ENCODE measurements at places on chromosomes 12 and 14.

- no peak for DNase-seq
Observed at GRCh38 chr14:55245657-55246268, 25.5 kb upstream of the FBXO34 start.

- no peak for DNase-seq
Observed at GRCh38 chr12:28611115-28611435, 420.8 kb downstream of the CCDC91 start.

DNA sequence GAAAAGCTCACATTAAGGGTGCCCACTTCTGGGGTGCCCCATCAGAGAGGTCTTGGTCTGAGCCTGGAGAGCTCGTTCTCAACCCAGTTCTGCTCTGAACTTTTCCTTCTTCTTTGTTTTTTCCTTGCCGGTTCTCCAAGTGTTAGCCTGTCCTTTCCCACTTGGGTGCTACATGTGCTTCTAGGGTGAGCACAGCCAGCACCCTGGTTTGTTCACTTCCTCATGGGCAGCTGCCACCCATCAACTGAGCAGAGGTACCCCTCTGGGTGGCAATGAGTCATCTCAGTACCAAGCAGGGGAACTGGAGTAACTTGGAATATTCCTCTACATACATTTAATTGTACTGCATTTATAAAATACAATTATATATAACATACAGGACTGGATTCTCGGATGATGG is 3.9 kb upstream of the SYNE3 start:
- peak; percentile 29 for DNase-seq

GRCh38 chr12:4240161-4240783 is 33.3 kb upstream of the CCND2 start:
- DNase-seq = no peak

DNA sequence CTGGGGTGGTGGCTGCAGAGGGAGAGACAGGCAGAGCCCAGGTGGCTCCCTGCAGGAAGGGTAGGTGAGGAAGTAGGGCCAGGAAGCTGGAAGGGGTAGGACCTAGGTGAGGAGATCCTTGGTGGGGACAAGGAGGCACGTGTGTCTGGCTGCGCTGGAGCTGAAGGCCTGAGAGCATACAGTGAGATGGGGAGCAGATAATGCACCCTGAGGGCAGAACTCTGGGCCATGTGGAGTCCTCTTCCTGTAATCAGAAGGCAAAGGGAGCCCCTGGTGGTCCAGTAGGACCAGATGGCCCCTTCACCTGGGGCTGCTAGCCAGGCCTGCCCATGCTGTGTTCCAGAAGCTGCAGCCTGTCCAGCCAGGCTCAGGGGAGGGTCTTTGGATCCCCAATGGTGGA is 15.3 kb upstream of the KRT80 start:
- peak; percentile 13 for DNase-seq

- DNase-seq = no peak
Observed at GRCh38 chr14:100553471-100553870, 33.7 kb downstream of the BEGAIN start.

DNA sequence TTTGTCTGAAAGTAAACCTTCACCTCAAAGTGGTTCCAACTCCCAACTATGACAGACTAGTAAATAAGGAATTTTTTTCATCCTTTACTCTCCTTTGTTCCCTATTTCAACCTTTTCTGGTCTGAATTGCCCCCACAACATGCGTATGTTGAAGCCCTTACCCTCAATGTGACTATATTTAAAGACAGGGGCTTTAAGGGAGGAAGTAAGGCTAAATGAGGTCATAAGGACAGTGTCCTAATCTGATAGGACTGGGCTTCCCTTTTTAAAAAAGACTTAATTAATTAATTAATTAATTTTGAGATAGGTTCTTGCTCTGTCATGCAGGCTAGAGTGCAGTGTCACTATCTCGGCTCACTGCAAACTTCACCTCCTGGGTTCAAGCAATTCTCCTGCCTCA is 86.3 kb downstream of the VCPKMT start:
- no peak for DNase-seq

DNA sequence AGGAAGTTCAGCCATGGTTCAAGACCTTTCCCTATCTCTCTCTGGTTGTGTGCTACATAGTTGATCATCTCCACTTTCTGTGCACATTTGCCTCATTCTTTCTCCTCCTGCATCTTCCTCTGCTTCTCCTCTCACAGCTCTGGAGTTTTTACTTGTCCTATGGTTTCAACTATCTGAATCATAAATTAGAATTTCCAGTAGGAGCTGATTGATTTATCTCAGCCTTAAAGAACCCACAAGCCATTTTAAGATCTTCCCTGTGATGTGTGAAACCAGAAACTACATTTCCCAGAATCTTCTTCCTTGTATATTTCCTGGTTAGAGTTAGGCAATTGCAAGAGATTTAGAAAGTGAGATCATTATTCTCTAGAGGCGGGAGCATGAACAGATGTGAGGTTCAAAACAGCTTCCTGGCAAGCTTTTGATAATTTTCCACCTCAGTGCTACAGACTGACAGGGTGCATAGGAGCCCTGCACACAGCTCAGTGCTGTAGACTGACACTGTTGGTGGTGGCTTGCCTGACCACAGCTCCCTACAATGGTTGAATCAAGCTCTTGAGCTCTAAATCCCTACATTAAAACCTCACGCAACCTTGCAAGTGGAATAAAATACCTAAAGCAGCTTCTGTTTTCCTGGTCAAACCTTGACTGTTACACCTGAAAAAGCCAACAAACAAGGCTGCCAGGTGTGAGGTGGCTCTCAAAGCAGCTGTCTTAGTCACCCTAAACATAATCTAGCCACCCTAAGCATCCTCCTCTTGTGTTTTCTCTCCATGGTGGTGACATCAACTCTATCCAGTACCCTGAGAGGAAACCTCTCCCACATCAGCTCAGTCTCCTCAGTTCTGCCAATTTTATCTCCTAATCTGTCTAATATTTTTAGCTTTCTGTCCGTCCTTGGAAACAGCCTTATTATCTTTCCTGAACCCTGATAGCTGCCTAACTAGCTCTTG is 21.5 kb upstream of the IFNG start:
- DNase-seq = peak; percentile 45

GRCh38 chr14:68951035-68951797 is 27.9 kb downstream of the ACTN1 start:
- no peak for DNase-seq

- no peak for DNase-seq
Observed at GRCh38 chr12:31323391-31324115, 2.4 kb downstream of the SINHCAF start.

DNA sequence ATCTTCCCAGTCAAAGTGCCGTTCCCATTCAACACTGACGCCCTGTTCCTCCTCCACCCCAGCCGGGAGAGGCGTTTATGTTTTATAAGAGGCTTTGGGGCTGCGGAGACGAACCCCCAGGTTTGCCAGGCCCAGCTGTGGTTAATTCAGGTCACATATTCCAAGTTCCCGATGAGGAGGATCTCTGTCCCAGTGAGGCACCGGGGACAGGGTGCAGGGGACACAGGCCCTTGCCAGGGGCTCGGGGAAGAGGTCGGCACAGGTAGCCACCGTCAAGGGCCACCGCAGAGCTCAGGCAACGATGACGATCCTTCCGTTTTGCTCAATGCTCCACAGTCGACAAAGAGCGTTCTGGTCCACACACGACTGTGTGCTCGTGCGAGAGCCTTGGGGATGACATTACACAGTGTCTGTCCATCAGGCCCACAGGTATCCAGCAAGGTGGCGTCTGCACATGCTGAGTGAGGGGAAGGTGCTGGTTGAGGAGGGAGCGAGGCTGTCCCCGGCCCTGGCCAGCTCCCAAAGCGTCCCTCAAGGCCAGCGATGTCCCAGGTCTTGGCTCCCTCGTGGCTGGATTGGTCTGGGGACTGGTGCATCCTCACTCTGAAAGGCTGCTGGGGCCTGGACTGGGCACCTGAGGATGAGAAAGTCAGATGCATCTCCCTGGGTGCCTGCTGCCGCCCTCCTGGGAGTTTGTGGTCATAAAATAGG is 189.2 kb upstream of the C14orf180 start:
- DNase-seq = no peak

- no peak for DNase-seq
Observed at GRCh38 chr12:78881685-78882084, 17.1 kb downstream of the SYT1 start.

DNA sequence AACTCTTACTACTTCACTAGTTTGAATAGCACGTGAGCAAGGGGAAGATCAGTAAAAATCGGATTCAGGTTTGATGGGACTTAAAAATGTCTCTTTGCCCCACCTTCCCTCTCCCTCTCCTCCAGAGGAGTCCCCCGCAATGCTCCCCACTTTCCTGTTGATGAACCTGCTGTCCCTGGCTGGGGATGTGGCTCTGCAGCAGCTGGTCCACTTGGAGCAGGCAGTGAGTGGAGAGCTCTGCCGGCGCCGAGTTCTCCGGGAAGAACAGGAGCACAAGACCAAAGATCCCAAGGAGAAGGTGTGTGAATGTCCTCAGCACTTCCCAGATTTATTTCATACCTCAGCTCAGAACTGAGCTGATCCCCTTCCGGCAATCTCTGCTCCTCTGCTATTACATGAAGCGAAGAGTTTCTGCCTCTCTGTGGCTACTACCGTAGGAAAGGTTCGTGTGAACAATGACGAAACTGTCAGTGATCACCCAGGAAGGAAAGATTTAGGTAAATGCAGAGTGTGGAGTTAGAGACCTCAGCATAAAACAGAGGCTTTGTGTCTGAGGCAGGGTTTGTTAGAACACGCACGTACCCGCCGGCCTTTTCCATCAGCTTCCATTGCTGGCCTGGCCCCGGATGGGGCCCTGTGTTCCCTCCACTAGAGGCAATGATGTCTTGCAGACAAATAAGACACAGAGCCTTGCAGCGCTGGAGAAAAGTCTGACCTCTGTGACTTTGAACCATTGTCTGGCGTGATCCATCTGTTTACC is 7.4 kb upstream of the GAPDH start:
- no peak for DNase-seq

All from activated T-cell treated with anti-CD3 and anti-CD28 coated beads, Interleukin-2, amount 50 U/mL, for 1 hour (primary cell).